ENCODE measurements at places on chromosomes 12 and 14. TPM values are rescaled to one million over a fixed set of nuclear protein-coding genes. Genes with fewer than 3 reads are reported as not detected.

CIROP gene
- 0.18 TPM for polyA plus RNA-seq

CCDC197 gene
- polyA plus RNA-seq: not detected

A2M gene
- 222 TPM for polyA plus RNA-seq

NUP107 gene
- 77.3 TPM for polyA plus RNA-seq

SPRYD3 gene
- polyA plus RNA-seq: 18.2 TPM

RASAL1 gene
- 9.9 TPM for polyA plus RNA-seq

GALNT16 gene
- 5.1 TPM for polyA plus RNA-seq

DNA sequence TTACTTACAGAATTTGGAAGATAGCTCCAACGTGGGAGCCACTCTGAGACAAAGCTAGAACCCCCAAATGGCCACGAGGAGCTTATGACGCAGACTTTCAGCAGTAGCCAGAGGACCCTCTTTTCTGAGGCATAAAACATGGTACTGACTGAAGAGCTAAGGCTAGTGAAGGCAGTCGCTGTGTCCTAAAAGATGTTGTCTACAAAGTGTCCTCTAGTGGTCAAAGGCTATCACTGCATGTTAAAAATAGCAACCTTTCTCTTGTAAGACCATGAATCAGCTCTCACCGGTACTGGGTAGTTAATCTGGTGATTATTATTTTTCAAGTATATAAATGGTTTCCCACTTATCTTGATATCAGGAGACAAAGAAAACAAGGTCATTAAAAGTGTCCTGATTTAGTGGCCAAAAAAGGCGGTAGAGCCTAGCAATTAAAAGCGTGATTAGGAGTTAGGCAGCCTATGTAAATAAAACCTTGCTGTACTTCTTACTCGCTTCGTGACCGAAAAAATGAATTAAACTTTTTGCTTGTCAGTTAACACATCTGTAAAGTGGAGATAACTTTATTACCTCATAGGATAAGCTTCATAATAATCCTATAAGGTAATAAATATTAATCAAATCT lies 47.0 kb upstream of the LGR5 start:
- DNase-seq: peak; percentile 55

DNA sequence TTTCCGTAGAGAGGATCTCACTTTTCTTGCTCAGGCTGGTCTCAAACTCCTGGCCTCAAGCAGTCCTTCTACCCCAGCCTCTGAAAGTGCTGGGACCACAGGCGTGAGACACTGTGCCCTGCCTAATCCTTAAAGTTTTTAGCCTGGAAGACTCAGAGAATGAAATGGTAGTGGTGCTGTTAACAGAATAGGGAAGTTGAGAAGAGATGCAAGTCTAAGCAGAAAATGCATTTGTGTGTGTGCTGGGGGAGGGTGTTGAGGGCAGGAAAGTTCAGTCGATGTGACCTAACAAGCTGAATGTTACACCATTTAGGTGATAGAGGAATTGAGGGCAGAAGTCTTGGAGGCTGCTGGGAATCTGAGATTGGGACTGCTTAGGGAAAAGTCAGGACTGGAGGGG lies 6.9 kb upstream of the TUBA1A start:
- no peak for DNase-seq

DNA sequence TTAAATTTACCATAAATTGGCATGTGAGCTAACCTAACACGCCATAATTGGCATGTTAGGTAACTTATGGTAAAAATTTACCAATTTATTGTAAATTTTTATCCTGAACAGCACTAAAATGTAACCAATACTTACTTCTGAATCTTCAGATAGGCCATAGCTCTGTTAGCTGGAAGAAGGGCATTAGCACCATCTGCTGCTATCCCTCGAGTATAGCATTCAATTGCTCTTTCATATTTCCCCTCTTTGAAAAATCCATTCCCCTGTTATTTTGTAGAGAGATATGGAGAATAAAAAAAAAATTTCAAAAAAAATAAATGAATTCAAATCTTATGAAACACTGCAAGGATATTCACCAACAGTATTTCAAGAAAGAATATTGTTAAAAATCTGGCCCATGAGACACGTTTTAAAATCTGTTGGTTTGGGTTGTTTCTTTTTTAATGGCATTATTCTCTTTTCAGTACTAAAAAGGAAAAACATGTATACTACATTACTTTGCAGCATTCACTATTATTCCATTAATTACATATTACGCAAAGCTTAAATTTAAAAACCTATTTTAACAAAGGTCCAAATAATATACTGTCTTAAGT lies 19.1 kb downstream of the RPAP3 start:
- peak; percentile 26 for DNase-seq

DNA sequence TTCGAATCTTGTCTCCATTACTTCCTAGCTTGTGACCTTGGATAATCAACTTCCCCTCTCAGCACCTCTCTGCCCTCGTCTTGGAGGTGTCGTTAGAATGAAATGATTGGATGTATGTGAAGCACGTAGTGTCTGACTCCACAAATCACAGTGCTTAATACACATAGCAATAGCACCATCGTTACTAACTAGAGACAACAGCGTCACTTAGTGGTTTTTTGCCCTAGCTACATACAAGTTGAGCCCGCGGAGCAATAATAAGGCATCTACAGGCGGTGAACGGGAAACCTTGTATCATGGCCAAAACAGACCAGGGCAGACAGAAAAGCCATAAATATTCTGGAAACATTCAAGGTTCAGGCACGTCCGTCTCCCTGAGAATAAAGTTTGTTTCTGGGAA lies 154.9 kb downstream of the ASCL4 start:
- DNase-seq: peak; percentile 15

GRCh38 chr14:86838363-86838762 lies 1154.6 kb downstream of the GALC start:
- no peak for DNase-seq

DNA sequence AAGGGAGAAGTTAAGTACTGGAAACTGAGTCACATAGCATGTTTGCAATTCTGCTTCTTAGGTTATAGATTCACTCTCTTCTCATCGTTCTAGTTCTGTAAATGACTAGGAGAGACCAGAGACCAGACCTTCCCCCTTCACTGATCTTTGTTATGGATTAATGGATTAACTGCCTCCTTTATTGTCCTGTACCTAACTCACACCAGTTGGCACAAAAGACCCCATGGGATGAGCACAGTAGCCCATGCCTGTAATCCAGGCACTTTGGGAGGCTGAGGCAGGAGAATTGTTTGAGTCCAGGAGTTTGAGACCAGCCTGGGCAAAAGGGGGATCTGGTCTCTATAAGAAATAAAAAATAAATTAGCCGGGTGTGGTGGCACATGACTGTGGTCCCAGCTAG lies 20.8 kb downstream of the BCAT1 start:
- no peak for DNase-seq

DNA sequence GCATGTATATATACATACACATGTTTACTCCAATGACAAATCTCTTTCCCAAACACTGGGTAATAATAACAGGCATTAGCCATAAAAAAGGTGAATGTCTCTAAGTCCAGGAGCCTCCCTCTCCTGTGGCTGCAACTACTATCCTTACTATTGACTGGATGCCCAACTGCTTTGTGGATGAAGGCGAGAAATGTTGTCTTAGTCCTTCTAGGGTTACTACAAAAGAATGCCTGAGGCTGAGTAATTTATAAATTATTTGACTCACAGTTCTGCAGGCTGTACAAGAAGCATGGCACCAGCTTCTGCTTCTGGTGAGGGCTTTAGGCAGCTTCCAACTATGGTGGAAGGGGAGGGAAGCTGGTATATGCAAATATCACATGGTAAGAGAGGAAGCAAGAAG lies 366.0 kb upstream of the DDHD1 start:
- no peak for DNase-seq

All from renal pelvis (tissue), 12 donors.